ENCODE measurements at places on chromosomes 12 and 14.

DNA sequence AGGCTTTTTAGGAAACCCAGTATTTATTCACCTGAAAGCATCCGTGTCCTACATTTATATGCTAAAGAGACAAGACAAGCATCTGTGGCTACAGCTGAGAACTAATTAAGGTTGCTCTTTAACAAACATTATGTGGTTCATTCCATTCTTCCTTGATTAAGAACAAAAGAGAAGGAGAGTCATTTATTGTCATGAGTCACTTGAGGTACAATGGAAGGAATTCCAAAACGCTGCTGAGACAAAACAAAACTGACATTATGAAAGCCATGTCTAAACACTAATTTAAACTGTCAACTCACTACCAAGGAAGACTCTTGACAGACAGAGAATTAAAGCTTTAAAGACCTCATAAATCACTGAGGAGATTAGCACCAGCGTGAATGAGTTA lies 214.4 kb downstream of the BMP4 start:
- DNase-seq: no peak

DNA sequence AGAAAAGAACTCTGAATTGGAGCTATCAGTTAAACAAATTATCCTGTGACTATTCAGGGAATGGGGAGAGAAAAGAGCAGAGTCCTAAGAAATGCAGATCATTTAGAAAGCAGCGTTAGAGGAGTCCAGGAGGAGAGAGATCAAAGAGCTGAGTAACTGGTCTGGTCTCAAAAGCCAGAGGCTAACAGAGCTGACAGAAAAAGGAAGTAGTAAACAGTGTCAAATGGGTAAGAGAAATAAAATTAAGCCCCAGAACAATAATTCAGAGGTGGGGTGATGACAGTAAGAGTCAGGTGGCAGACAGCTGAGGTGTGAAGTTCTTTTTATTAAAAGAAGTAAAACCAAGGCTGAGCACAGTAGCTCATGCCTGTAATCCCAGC lies 19.3 kb downstream of the GXYLT1 start:
- DNase-seq: no peak

DNA sequence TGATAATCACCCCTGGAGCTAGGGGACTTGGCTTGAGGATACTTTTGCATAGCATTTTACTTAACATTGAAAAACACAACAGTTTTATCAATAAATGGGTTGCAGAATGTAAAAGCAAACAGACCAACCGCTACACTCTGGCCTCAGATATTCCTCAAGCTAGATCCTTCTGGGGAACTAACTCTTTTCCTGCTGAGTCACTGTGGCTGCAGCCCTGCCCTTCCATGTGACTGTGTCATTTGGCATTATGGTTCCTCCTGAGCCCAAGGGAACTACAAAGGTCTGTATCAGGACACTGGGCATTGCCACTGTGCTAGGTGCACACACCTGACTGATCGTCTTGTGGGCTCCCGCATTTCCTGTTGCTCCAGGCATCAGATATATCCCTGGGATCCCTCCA lies 56.6 kb downstream of the TTC9 start:
- peak; percentile 76 for DNase-seq

- DNase-seq: no peak
These were observed 124.9 kb downstream of the ATP23 start for GRCh38 chr12:58066296-58066695.

DNA sequence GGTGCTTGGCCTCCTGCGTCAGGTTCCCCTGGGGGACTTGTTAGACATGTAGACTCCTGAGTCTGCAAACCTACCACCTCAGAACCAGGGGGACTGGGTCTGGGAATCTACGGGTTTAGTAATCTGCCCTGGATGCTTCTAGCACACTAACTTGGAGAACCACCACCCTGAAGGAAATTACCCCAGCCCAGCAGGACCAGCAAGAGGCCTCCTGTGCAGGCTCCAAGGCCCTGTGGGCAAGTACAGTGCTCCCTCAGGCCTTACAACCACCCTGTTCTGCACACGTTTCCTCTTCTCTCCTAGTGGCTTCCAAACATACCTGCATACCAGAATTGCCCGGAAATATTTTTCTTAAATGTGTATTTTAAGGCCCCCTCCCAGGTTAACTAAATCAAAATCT lies 423.0 kb downstream of the FUT8 start:
- DNase-seq: no peak

GRCh38 chr12:75556311-75556899 lies 45.0 kb upstream of the KRR1 start:
- no peak for DNase-seq

DNA sequence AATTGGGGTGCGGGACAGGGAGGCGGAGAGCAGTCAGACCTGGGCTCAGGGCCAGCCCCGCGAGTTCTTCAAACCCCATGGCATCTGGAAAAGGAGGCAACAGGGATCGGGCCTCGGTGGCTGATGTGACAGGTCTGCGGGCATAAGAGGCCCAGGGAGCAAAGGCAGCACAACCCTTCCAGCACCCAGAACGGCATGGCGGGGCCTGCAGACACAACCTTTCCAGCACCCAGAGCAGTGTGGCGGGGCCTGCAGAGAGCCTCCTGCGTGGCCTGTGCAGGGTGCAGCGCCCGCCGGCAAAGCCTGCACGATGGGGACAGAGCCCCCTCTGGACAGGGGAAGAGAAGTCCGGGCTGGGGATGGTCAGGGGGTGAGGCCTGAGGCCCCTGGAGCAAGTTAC lies 26.2 kb upstream of the TRAF3 start:
- DNase-seq: no peak

GRCh38 chr12:21745258-21745657 lies 29.2 kb downstream of the KCNJ8 start:
- no peak for DNase-seq

All from spleen (tissue), 13 donors.